ENCODE measurements at places on chromosomes 2 and 18. TPM values are rescaled to one million over a fixed set of nuclear protein-coding genes. Genes with fewer than 3 reads are reported as not detected.

DNA sequence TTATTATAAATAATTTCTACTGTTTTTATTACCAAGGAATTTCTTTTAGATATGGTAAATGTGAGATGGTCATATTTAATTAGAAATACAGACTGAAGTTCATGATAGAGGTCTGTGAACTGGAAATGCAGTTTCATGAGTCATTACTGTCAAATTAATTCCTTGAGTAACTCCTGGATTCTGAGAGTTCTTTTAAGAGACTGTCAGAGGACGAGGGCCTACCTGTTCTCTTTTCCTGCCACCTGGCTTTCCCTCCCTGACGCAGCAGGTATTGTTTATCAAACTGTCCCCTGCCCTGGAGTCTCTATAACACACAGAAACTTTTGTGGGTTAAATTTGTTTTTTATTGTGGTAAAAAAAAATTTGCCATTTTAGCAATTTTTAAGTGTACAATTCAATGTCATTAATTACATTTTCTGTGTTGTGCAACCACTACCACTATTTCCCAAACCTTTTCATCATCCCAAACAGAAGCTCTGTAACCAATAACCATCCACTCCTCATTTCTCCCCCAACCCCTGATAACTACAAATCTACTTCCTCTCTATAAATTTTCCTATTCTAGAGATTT is 142.6 kb downstream of the DIS3L2 start:
- no peaks in the 10 kb centered on the region for H3K4me1 ChIP-seq
- H3K27ac ChIP-seq = no peak overlapping the region
- no peak overlapping the region for H3K4me3 ChIP-seq
- DNase-seq = no peak
- H3K27me3 ChIP-seq = no peaks in the 10 kb centered on the region

- H3K4me1 ChIP-seq = no peaks in the 10 kb centered on the region
- no peak for DNase-seq
- no peak overlapping the region for H3K27ac ChIP-seq
- no peaks in the 10 kb centered on the region for H3K36me3 ChIP-seq
Observed at GRCh38 chr18:47605093-47605492, 325.4 kb downstream of the SMAD2 start.

- H3K36me3 ChIP-seq = no peaks in the 10 kb centered on the region
- H3K27ac ChIP-seq = no peak overlapping the region
- no peaks in the 10 kb centered on the region for H3K4me1 ChIP-seq
- DNase-seq = no peak
- no peak overlapping the region for H3K4me3 ChIP-seq
Observed at GRCh38 chr18:26710470-26711096, 154.9 kb downstream of the AQP4 start.

- no peaks in the 10 kb centered on the region for H3K36me3 ChIP-seq
- no peaks in the 10 kb centered on the region for H3K27me3 ChIP-seq
- no peak overlapping the region for H3K4me3 ChIP-seq
- H3K27ac ChIP-seq = no peak overlapping the region
Observed at GRCh38 chr18:75836516-75836915, 409.0 kb upstream of the SMIM21 start.

- H3K36me3 ChIP-seq = peaks cover 33% of the 10 kb centered on the region
- peaks cover 31% of the 10 kb centered on the region for H3K4me1 ChIP-seq
- no peak overlapping the region for H3K4me3 ChIP-seq
Observed at GRCh38 chr18:63346031-63346430, 21.0 kb downstream of the KDSR start.

GRCh38 chr2:162085090-162085891 is 11.3 kb upstream of the DPP4 start:
- H3K4me1 ChIP-seq = peaks cover 6% of the 10 kb centered on the region
- H3K27me3 ChIP-seq = no peaks in the 10 kb centered on the region
- H3K36me3 ChIP-seq = no peaks in the 10 kb centered on the region

- no peaks in the 10 kb centered on the region for H3K36me3 ChIP-seq
- H3K27me3 ChIP-seq = no peaks in the 10 kb centered on the region
- H3K4me3 ChIP-seq = no peak overlapping the region
- H3K27ac ChIP-seq = no peak overlapping the region
Observed at GRCh38 chr2:714005-714741, 37.0 kb upstream of the TMEM18 start.

DNA sequence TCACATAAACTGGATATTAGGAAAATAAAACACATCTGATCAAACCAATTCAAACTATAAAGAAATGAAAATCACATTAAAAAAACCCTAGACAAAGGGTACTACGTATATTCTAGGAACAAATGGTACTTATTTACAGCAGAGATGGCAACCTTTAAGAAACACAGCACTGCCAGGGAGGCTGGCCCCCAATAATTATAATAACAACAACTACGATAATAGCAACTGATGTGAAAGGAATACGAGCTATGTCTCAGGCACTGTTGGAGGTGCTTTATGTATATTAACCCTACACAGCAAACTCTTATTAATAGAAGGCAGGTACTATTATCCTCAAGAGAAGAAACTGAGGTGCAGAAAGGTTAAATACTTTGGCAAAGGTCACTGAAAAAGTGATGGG is 193.9 kb downstream of the NBAS start:
- H3K4me3 ChIP-seq = no peak overlapping the region
- no peak for DNase-seq
- no peaks in the 10 kb centered on the region for H3K27me3 ChIP-seq

GRCh38 chr2:179790235-179791217 is 70.9 kb downstream of the ZNF385B start:
- no peaks in the 10 kb centered on the region for H3K36me3 ChIP-seq
- no peaks in the 10 kb centered on the region for H3K4me1 ChIP-seq
- DNase-seq = no peak
- H3K27ac ChIP-seq = no peak overlapping the region
- no peak overlapping the region for H3K4me3 ChIP-seq

DNA sequence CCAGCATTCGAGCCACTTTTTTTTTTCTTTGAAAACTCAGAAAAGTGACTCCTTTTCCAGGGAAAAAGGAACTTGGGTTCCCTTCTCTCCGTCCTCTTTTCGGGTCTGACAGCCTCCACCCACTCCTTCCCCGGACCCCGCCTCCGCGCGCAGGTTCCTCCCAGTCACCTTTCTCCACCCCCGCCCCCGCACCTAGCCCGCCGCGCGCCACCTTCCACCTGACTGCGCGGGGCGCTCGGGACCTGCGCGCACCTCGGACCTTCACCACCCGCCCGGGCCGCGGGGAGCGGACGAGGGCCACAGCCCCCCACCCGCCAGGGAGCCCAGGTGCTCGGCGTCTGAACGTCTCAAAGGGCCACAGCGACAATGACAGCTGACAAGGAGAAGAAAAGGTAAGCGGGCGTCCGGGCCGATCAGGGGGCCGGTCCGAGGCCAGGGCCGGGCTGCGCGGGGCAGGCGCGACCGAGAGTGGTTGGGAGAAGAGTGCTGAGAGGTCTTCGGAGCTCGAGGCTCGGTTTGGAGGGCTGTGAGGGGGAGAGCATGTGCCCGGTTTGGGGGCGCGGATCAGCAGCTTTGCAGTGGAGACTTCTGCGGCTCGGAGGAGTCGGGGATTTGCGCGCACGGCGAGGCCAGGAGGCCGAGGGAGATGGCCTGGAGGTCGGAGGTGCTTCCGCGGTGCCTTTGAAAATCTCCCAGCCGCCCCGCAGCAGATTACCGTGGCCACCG is 502 bp downstream of the EPAS1 start:
- no peaks in the 10 kb centered on the region for H3K27me3 ChIP-seq
- DNase-seq = peak; percentile 96
- no peaks in the 10 kb centered on the region for H3K36me3 ChIP-seq
- no peaks in the 10 kb centered on the region for H3K4me1 ChIP-seq

GRCh38 chr2:170361090-170361936 is 183.4 kb downstream of the MYO3B start:
- no peak overlapping the region for H3K4me3 ChIP-seq
- no peaks in the 10 kb centered on the region for H3K36me3 ChIP-seq
- H3K4me1 ChIP-seq = no peaks in the 10 kb centered on the region
- no peak overlapping the region for H3K27ac ChIP-seq

DNA sequence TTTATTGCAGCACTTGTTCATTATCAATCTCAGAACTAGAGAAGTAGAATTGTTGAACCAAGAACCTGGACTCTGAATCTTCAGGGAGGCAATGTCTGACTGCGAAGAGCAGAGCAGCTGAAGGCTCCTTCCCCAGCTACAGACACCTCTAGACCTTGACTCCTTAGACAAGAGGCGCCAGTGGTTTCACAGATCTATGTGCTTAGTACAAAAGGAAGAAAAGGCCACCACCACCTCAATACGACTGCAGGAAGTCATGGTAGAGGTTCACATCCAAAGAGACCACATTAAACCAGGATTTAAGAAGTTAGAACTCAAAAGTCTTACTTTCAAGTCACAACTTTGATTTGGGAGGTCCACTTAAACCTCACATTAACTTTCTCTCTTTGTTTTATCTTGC is 158.1 kb upstream of the VRK2 start:
- no peak overlapping the region for H3K27ac ChIP-seq
- no peak overlapping the region for H3K4me3 ChIP-seq
- H3K27me3 ChIP-seq = no peaks in the 10 kb centered on the region
- no peak for DNase-seq
- no peaks in the 10 kb centered on the region for H3K4me1 ChIP-seq

DNA sequence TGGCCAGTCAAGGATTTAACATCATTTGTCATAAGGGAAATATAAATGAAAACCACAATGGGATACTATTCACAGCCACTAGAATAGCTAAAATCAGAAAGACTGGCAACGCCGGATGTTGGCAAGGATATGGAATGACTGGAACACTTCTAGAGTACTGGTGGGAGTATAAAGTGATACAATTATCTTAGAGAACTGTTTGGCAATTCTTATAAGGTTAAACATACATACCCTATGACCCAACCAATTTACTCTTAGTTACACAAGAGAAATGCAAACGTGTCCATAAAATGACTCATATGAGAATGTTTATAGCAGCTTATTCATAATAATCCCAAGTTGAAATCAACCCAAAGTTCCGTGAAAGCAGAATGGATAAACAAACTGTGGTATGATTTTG is 35.1 kb downstream of the MAPK4 start:
- no peak overlapping the region for H3K27ac ChIP-seq
- H3K4me1 ChIP-seq = no peaks in the 10 kb centered on the region
- no peak for DNase-seq
- H3K36me3 ChIP-seq = no peaks in the 10 kb centered on the region
- no peaks in the 10 kb centered on the region for H3K27me3 ChIP-seq

GRCh38 chr18:3529077-3529476 is 79.1 kb downstream of the TGIF1 start:
- no peaks in the 10 kb centered on the region for H3K27me3 ChIP-seq
- H3K4me1 ChIP-seq = no peaks in the 10 kb centered on the region
- no peak for DNase-seq
- H3K36me3 ChIP-seq = no peaks in the 10 kb centered on the region
- H3K4me3 ChIP-seq = no peak overlapping the region
- no peak overlapping the region for H3K27ac ChIP-seq

GRCh38 chr2:167689444-167689843 is 558.0 kb downstream of the STK39 start:
- H3K36me3 ChIP-seq = no peaks in the 10 kb centered on the region
- H3K4me3 ChIP-seq = no peak overlapping the region
- H3K4me1 ChIP-seq = no peaks in the 10 kb centered on the region
- H3K27me3 ChIP-seq = no peaks in the 10 kb centered on the region
- DNase-seq = no peak
- H3K27ac ChIP-seq = no peak overlapping the region

- H3K4me3 ChIP-seq = no peak overlapping the region
- no peaks in the 10 kb centered on the region for H3K36me3 ChIP-seq
- DNase-seq = no peak
- H3K4me1 ChIP-seq = no peaks in the 10 kb centered on the region
- H3K27ac ChIP-seq = no peak overlapping the region
- no peaks in the 10 kb centered on the region for H3K27me3 ChIP-seq
Observed at GRCh38 chr2:147204102-147204501, 640.7 kb upstream of the ACVR2A start.

DNA sequence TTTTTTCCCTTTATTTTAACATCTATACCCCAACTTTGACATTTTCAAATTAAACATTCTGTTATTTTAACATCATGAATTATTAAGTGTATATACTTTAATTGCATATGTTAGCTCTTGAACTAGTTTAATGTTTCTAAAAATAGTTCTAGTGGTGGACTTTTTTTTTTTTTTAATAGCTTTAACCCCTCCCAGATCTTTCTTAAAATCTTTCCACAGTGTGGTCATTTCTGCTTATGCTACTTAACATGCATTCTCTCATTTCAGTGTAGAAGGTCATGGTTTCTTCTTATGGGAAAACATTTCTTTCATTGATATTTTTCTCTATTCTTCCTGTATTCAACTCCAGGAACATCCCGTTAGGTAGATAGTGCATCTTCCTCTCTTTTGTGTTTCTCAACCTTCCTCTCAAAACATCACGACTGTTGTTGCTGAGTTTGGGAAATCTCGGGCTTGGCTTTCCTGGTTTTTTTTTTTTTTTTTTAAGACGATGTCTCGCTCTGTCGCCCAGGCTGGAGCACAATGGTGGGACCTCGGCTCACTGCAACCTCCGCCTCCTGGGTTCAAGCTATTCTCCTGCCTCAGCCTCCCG is 849 bp upstream of the TMEM18 start:
- H3K36me3 ChIP-seq = no peaks in the 10 kb centered on the region
- no peak for DNase-seq
- H3K4me1 ChIP-seq = no peaks in the 10 kb centered on the region
- H3K27ac ChIP-seq = peak overlapping the region; percentile 99

DNA sequence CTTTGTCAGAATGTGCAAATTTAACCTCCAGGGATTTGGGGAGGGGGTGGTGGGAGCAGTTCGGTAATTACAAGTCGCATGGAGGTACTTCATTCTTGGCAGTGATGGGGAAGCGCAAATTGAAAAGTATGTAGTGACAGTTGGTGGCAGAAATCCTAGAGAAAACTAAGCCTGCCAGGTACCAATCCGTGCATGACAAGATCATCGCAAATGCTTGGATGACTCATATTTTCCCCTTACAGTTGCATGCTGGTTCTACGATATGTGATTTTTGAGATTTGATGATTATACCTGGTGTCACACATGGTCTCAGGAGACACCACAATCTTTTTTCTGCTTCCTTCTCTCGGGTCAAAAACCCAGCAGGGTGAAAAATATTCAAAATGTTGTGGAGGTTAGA is 479.7 kb upstream of the ID2 start:
- no peaks in the 10 kb centered on the region for H3K36me3 ChIP-seq
- DNase-seq = no peak
- H3K4me1 ChIP-seq = no peaks in the 10 kb centered on the region
- H3K27ac ChIP-seq = no peak overlapping the region

- no peaks in the 10 kb centered on the region for H3K4me1 ChIP-seq
- no peak overlapping the region for H3K4me3 ChIP-seq
- no peaks in the 10 kb centered on the region for H3K36me3 ChIP-seq
- H3K27me3 ChIP-seq = no peaks in the 10 kb centered on the region
- H3K27ac ChIP-seq = no peak overlapping the region
- DNase-seq = no peak
Observed at GRCh38 chr2:68452158-68452900, 14.8 kb downstream of the FBXO48 start.

SERPINB13 gene
- not detected for total RNA-seq

TMEM17 gene
- total RNA-seq = 1.2 TPM

HOXD10 gene
- total RNA-seq = not detected

UGT1A1 gene
- 195 TPM for total RNA-seq

C2orf92 gene
- 12.8 TPM for total RNA-seq

PDCD1 gene
- total RNA-seq = not detected

TUBA3D gene
- total RNA-seq = 0.30 TPM
